ENCODE measurements at places on chromosomes 2 and 18.

DNA sequence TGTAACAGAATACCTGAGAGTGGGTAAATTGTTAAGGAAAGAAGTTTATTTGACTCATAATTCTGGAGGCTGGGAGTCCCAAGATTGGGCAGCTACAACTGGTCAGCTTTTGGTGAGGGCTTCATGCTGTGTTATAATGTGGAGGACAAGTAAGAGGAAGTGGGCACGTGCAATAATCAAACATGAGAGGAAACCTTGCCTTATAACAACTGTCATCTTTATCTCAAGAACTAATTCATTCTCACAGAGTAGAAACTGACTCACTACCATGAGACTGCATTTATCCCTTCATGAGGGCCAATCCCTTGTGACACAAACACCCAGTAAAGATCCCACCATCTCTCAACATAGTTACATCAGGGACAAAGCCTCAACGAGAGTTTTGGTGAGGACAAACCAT is 318.1 kb upstream of the NT5C1B start:
- no peak for DNase-seq

GRCh38 chr2:240581811-240582210 is 4.7 kb upstream of the CAPN10 start:
- no peak for DNase-seq

DNA sequence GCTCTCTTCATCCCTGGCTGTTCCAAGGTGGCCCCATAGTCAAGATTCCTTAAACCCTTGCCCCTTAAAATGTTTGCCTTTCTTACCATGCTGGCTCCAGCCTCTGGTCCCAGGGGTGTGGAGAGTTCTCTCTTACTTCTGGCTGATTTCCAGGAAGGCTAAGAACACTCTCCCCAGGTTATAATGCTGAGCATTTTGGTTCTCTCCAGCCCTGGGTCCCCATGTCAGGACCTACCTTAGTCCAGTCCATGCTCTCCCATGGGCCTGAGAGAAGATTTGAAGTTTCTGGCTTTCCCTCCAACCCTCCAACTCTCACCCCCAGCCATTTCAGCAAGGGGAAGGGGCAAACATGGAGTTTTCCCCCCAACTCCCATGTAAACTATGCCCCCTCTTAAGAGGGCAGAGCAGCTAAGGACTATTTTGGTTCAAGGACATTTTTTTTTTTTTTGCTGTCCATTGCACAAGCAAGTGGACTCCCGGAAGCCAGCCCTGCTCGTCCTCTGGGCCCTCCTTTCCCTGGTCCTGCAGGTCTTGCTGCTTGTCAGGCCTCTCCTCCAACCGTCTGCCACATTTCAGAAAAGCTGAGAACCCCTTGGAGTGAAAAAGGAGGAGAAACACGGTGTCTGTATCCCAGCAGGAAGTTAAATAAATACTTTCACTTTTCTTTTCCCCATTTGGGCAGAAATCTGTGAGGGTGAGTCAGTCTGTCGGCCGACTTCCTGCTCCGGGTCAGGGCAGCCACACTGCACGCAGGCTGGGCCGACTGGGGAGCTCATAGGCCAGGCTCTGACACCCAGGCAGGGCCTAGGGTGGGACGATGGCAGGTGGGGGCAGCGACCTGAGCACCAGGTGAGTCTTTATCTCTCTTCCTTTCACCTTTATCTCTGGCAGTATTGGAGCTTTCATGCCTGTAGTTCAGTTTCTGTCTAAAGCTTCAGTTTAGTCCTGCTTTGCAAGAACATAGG is at the start of gene SP140L:
Gene SP140L (plus strand): TSS at position 741 of the 965 bp plus-strand sequence. CDS start 77 bp downstream, at position 818.
- DNase-seq, result peak; percentile 61

DNA sequence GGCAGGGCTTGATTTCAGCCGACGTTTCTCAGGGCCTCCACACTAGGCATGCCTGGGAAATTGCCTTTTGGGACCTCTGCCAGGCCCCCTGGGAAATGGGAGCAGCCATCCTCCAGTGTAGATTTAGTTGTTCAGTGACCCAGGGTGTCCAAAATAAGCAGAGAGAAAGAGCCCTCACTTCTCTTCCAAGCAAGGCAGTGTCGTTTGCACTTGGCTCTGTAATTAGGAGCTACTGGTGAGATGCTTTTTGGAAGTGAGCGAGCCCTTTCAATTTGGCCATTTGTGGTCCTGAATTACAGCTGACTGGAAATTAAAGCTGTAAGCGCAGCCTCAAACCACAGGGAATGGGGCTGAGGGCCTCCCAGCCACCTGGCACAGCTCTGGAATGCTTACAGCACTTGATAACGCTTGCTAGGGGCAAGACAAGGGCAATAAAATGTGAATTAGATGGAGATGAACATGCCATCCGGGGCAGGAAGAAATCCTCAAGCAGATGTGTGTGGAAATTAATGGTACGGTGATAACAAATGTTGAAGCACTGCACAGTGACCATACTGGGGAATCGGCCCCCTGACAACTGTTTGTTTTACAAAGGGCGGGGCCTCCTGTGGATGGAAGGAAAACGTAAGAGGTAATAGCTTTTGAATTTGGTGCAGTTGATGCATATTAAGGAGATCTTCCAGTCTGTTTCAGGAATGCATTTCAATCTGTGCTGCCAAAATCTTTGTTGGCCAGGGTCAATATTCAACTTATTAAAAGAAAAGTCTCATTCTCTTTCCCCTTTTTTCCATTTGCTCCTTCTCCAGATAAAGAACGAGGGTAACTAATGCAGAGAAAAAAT is 173.1 kb downstream of the UXS1 start:
- DNase-seq, result no peak

DNA sequence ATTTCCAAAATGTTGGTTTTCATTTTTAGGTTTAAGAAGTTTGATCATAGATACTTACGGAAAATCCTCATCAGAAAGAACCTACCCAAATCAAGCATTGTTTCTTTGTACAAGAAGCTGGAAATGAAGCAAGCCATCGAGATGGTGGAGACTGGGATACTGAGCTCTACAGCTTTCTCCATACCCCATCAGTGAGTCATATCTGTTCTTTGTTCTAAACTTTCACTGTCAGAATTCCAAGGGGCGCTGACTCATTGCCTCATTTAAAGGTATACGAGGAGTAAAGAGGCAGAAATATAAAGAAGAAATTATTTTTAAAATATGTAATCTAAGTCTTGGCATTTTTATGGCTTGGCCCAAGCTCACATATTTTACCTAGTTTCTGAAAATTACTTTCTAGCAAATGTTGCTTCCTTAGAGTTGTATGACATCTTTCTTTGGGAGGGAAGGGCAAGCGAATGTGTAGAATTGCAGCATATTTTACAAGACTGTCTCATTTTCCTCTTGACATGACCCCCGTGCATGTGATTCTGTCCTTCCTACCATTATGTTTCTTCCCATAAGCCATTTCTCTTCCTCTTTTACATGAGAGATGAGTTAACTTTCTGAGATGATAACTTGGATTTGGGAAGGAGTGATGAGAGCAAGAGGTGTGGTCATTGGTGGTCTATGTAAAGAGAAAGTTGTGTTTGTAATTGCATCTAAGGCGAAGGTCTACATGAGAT is 41.2 kb downstream of the SLC9A4 start:
- DNase-seq, result no peak

GRCh38 chr2:47339745-47340541 is 63.0 kb upstream of the MSH2 start:
- no peak for DNase-seq

GRCh38 chr18:78403371-78403770 is 576.2 kb upstream of the SALL3 start:
- DNase-seq, result no peak

DNA sequence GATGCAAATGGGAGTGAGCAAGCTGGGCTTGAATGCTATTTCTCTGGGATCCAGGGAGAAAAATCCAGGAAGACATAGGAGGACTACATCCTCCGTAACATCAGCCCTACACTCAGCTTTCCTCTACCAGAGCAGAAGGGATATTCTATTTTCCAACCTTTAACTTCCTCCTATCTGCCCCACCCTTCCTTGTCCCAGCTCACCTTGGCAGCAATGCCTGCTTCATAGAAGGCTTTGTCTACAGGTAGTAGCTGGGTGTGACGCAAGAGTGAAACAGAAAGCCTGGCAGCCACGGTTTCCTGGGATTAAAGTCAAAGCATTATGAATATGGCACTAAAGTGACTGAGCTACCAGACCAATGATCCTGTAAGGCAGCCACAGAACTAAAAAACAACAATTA is 3.9 kb downstream of the KRTCAP3 start:
- DNase-seq, result no peak

- no peak for DNase-seq
Observed at GRCh38 chr2:122575076-122575475, 819.6 kb downstream of the TSN start.

GRCh38 chr2:18243816-18244215 is 316.6 kb downstream of the RDH14 start:
- DNase-seq, result no peak

DNA sequence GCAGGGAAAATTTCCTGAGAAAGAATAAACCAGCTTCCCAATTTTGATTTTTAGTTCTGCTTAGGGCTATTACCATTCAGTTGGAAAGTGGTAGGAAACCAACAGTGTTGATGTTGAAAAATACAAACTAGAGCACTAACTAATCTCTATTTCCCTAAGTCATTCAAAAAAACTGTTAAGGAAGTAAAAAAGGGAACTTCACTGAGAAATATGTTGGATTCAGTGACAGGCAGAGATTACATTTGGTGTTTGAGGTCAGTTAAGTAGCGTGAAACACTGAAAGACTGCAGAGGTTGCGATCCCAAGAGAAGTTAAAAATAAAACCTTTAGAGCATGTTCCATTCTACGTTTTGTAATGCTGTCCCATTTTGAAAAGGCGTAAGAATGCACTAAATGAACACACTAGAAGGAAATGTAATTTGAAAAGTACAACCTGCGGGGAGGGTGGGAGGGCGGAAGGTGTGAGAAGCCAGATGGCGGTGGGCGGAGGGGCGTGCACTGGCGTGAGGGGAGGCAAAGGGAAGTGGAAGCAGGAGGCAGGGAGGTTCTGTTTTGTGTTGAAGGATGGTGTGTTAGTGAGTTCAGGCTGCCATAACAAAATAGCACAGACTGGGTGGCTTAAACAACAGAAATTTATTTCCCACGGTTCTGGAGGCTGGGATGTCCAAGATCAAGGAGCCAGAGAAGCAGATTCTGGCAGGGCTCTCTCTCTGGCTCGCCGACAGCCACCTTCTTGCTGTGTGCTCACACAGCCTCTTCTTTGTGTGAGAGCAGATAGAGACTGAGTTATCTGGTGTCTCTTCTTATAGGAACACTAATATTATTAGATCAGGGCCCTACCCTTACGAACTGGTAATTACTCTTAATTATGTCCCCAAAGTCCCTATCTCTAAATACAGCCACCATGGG is 94.3 kb upstream of the KCTD1 start:
- DNase-seq, result no peak

- DNase-seq, result no peak
Observed at GRCh38 chr2:174552880-174553279, 44.7 kb downstream of the WIPF1 start.

GRCh38 chr18:8519102-8519501 is 90.1 kb upstream of the RAB12 start:
- no peak for DNase-seq

GRCh38 chr2:16155366-16155765 is 215.0 kb downstream of the MYCN start:
- DNase-seq, result no peak

GRCh38 chr2:31979956-31980355 is 30.9 kb downstream of the MEMO1 start:
- DNase-seq, result no peak

DNA sequence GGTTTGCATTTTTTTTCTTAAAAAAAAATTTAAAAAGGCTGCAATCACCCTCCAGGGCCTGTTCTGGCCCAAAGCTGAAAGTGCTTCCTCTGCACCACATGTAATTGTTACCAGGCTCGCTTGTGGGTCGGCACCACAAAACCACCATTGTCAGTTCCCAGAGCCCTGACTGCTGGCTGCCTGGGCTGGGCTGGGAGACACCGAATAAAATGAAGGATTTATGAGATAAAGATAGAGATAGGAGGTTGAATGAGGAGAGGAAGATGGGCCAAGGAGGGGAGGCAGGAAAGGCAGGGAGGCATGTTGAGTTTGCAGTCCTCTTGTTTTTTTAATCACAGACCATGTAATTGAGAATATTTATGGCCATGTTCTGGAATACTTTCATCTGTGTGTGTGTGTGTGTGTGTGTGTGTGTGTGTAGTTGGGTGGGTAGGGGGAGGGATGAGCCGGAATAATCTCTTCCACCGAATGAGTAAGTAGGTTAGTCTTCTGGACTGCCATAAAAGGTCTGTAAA is 14.7 kb downstream of the NRP2 start:
- DNase-seq, result no peak

DNA sequence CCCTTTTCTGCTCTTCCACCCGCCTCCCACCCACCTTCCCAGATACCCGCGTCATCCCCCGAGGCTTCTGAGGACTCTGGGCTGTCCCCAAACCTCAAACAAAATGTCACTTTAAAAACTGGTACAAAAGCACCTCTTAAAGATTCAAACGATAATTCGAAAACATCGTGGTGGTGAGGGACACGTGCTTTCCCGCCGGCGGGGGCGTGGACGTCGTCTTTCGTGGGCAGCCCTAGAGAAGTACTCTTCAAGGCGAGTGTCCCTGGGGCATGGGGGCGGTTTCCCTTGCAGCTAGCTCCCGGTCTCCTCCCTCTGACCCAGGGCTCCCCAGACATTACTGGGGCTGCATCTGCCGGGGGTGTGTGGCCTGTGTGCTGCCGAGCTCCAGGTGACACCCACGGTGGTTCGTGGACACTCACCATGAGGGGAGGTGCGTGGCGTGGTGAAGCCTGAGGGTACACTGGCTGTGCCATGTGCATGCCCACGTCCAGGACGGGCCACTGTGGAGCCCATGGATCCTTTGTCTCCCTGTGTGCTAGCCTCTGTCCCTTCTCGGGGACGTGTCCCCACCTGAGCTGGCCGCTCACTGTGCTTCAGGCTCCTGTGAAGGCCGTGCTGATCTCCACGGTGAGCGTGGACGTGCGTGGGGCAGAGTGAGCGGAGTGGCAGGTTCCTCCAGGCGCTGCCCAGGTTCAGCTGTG is 117.8 kb downstream of the NFATC1 start:
- DNase-seq, result no peak

DNA sequence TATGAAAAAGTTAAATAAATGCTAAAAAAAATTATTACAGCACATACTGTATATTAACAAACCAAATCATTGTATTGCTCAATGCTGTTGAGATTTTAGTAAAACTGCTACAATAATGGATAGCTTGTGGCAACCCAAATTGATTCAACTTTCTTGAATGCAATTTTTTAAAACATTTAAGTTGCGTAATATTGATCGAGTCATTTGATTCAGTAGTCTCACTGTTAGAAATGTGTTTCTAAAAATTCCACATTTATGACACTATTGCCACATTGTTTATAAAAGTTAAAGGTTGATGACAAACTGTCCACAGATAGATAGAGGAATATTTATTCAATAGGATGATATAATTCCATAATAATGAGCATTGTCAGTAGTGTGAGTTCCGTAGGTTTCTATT is 640.7 kb upstream of the CRIM1 start:
- DNase-seq, result no peak

DNA sequence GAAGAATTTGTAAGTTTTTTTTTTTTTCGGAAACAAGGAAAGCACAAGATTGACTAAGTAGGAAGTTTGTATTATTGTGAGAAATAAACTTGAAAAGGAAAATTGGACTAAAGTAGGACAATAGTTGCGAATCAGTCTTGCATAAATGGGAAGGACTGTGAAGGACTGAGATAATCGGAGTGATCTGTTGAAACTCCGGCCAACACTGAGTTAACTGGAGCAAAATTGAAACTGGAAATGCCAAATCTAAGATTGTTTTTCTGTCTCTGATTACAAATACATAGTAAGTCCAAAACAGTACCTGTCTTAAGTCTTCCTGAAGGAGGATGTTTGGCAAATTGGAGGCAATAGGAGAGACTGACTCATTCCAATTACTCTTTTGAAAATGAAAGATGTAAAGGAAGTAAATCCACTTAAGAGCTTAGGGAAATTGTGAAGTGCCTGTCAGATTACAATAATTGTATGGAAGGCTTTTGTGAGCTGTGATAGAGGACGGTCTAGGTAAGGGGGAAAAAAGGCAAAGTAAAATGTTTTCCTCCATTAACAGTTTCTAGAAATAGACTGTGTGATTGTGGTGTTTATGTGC is 204.9 kb upstream of the CYRIA start:
- no peak for DNase-seq

Data from stimulated activated CD8-positive, alpha-beta memory T cell treated with anti-CD3 and anti-CD28 coated beads, Interleukin-7, amount 100 ng/mL, for 1 hour (primary cell).